ENCODE measurements at places on chromosomes 1 and 21.

GRCh38 chr1:201455098-201455497 lies 13.9 kb downstream of the PHLDA3 start:
- DNase-seq = no peak

- DNase-seq = no peak
Measured at GRCh38 chr1:117416546-117417125, 49.4 kb downstream of the MAN1A2 start.

GRCh38 chr1:206079135-206079534 lies 26.2 kb downstream of the RHEX start:
- no peak for DNase-seq

GRCh38 chr1:216554934-216555333 lies 131.7 kb upstream of the USH2A start:
- no peak for DNase-seq

DNA sequence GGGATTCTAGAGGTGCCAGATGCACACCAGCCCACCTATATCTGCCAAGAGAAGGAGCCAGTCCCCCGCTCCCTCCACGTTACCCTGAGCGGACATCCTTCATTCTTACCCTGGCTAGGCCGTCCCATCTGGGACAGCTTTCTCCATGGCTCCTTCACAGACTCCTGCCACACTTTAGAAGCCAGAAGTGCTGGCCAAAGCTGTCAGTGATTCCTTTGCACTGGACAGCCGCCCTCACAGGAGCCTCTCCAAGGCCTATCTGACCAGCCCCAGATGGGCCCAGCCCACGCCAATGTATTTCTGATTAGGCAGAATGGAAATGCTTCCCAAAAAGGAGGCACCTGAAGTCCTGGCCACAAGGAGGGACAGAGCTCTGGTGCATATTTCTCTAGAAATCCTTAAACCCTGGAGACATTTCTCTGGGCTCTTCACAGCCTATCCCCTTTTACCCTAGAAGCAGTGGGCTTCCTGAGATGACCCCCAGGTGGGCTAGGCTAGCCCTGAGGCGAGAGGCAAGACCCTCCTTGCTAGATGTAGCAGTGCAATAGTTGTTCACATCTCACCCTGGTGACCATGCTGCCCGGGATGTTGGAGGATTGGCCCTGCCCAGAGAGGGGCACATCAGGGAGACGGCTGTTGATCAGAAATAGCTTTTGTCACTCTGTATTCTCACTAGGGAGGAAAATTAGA lies 44.1 kb downstream of the RASSF5 start:
- DNase-seq = no peak

- DNase-seq = no peak
Measured at GRCh38 chr1:206843626-206844025, 21.8 kb upstream of the IL20 start.

DNA sequence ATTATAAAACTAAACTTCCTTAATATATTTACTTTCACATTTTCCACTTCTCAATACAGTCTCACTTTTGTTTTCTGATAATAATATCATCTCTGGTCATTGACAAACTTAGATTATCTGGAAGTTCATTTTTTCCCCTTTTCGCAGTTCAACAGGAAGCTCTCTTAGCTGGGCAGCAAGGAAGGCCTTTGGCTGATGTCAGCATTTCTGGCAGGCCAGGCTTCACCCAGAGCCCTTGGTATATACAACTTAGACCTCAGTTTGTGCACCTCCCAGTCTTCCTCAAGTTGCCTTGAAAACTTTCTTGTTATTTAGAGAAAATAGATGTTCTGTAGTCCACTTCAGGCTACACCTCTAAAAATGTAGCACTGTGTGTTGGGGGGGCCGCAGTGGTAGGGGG lies 1103.6 kb downstream of the AMY1C start:
- no peak for DNase-seq

All from stimulated activated naive CD8-positive, alpha-beta T cell treated with anti-CD3 and anti-CD28 coated beads, Interleukin-15, amount 100 ng/mL, for 72 hours (primary cell).